ENCODE measurements at places on chromosomes 2 and 18. TPM values are rescaled to one million over a fixed set of nuclear protein-coding genes. Genes with fewer than 3 reads are reported as not detected.

RTP5 gene
- total RNA-seq: not detected

CREG2 gene
- total RNA-seq: not detected

PAIP2B gene
- total RNA-seq: 0.88 TPM

CD28 gene
- total RNA-seq: not detected

CYRIA gene
- 16.6 TPM for total RNA-seq

PGAP1 gene
- 11.6 TPM for total RNA-seq

- H3K27ac ChIP-seq: no peak overlapping the region
- H3K27me3 ChIP-seq: no peaks in the 10 kb centered on the region
- H3K36me3 ChIP-seq: no peaks in the 10 kb centered on the region
- no peaks in the 10 kb centered on the region for H3K4me1 ChIP-seq
- H3K4me3 ChIP-seq: no peak overlapping the region
Observed at GRCh38 chr2:39603436-39603835, 62.3 kb upstream of the TMEM178A start.

DNA sequence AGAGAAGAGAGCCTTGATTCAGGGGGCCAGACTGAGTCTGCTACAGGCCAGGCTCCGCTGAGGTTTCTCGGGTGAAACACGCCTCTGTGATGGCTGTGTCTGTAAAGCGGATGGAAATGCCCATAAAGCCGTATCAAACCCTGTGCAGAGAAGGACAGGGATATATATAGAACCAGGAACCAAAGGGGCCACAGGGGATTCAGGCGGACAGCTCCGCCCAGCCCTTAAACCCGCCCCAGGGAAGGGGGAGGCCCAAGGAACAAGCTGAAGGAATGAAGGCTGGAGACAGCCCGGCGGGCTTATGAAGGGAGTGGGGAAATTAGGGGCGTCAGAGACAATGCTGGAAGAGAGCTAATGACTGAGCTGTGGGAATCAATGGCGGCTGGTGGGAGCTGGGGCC lies 42.1 kb downstream of the NHEJ1 start:
- no peak overlapping the region for H3K4me3 ChIP-seq
- no peak for DNase-seq
- no peaks in the 10 kb centered on the region for H3K4me1 ChIP-seq
- no peaks in the 10 kb centered on the region for H3K27me3 ChIP-seq
- H3K27ac ChIP-seq: no peak overlapping the region

DNA sequence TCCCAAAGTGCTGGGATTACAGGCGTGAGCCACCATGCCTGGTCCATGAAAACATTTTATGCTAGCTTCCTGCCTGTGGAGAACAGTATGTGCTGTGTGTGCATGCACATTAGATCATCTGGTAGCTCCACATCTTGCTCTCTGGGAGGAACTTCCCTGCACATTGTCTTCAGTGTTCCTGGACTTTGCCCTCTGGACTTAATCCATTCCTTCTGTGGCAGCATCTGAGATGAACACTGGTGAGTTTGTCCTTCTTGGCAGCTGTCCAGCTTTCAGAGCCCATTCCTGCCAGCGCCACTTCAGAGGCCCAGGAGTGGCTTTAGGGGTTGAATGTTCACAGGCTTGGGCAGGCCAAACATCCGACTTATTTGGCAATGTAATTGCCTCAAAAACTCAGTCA lies 65.2 kb downstream of the POU3F3 start:
- H3K4me1 ChIP-seq: no peaks in the 10 kb centered on the region
- H3K27me3 ChIP-seq: no peaks in the 10 kb centered on the region
- DNase-seq: no peak
- no peak overlapping the region for H3K27ac ChIP-seq
- no peaks in the 10 kb centered on the region for H3K36me3 ChIP-seq

DNA sequence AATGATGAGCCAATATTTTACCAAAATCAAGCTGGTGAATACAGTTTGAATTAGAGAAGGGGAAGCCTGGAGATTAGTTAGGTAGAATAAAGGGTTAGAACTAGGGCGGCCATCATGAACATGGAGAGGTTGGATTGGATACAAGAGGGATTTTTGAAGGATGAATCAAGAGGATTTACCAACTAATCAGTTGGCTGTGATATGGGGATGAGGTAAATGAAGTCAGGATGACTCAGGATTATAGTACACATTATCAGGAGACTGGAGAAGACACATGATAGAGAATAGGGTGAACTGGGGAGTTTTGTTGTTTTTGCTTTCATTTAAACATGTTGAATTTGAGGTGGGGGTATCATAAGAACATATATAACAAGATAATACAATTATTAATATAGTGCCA lies 73.8 kb upstream of the PROKR1 start:
- no peak for DNase-seq
- no peaks in the 10 kb centered on the region for H3K36me3 ChIP-seq
- H3K4me1 ChIP-seq: no peaks in the 10 kb centered on the region
- H3K4me3 ChIP-seq: no peak overlapping the region

DNA sequence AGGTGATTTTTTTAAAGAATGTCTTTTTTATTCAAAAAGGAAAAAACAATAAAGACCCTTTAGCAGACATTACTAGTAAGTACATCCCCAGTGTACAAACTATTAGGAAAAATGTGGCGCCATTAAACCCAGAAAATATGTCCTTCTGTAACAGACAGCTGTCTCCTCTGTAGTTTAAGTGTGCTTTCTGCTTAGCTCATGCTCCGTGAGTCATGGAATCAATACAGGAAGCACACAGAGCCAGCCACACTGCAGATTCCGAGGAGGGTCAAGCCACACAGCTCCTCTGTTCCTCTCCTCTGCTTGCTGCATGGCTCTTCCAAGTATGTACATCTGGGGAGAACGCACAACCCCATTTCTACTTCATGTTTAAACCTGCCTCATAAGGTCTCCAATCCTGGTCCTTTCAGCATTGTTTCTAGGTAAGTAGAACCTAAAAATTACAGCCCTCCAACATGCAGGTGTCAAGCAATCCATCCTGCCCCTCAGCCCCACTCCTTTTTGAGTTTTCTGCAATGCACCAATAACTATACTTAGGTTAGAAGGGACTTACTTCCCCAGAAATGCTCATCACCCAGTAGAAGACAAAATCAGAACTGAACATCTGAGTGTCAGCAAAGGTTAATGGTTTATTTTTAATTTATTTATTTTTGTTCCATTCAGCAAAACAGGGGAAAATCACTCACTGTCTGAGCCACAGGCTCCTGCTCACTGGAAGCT lies 37.5 kb downstream of the ACVR1 start:
- H3K36me3 ChIP-seq: no peaks in the 10 kb centered on the region
- H3K27ac ChIP-seq: peak overlapping the region; percentile 86
- H3K4me1 ChIP-seq: peaks cover 58% of the 10 kb centered on the region
- H3K27me3 ChIP-seq: no peaks in the 10 kb centered on the region

- H3K4me3 ChIP-seq: no peak overlapping the region
- no peaks in the 10 kb centered on the region for H3K27me3 ChIP-seq
- no peak for DNase-seq
- no peaks in the 10 kb centered on the region for H3K36me3 ChIP-seq
- no peak overlapping the region for H3K27ac ChIP-seq
Observed at GRCh38 chr2:224819075-224819474, 102.9 kb upstream of the CCDC195 start.

GRCh38 chr18:68500556-68500955 lies 214.4 kb downstream of the TMX3 start:
- H3K36me3 ChIP-seq: no peaks in the 10 kb centered on the region
- DNase-seq: no peak
- no peak overlapping the region for H3K4me3 ChIP-seq
- H3K4me1 ChIP-seq: no peaks in the 10 kb centered on the region
- no peak overlapping the region for H3K27ac ChIP-seq

- H3K4me3 ChIP-seq: no peak overlapping the region
- DNase-seq: no peak
- H3K4me1 ChIP-seq: no peaks in the 10 kb centered on the region
- no peaks in the 10 kb centered on the region for H3K27me3 ChIP-seq
Observed at GRCh38 chr2:117127680-117128079, 686.8 kb upstream of the DDX18 start.

- peaks cover 26% of the 10 kb centered on the region for H3K4me1 ChIP-seq
- H3K27ac ChIP-seq: no peak overlapping the region
- H3K4me3 ChIP-seq: no peak overlapping the region
- DNase-seq: peak; percentile 62
- H3K36me3 ChIP-seq: no peaks in the 10 kb centered on the region
Observed at GRCh38 chr2:36459725-36460137, 104.2 kb downstream of the CRIM1 start.

DNA sequence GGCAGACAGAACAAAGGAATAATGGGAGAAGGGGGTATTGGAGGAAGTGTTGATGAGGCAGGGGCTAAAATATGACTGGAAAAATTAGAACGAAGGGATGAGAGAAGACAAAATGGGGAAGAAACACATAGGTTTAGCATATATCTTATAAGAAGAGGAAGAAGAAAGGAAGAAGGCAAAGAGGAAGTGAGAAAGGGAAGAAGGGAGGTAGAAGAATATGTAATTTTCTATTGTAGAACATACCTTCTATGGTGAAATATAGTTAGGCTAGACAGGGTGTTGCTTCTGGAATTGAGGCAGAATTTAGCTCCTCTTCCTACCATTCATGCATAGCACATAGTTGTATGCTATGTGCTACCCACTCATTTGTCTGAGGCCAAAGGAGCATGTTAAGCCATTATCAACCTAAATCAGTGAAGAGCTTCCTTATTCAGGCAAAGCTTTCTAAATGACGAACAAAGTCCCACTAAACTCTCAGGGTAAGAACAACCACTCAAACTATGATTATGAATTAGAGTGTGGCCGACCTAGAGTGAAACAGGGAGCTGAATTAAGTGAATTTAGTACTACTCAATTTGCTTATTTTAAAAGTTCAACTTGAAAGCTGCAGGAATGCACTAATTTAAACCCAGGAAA lies 180.9 kb upstream of the GALNT5 start:
- H3K27me3 ChIP-seq: no peaks in the 10 kb centered on the region
- H3K4me1 ChIP-seq: no peaks in the 10 kb centered on the region
- no peak overlapping the region for H3K27ac ChIP-seq
- no peaks in the 10 kb centered on the region for H3K36me3 ChIP-seq
- DNase-seq: no peak

- peaks cover 11% of the 10 kb centered on the region for H3K4me1 ChIP-seq
- no peaks in the 10 kb centered on the region for H3K27me3 ChIP-seq
- no peak overlapping the region for H3K4me3 ChIP-seq
- no peaks in the 10 kb centered on the region for H3K36me3 ChIP-seq
- no peak overlapping the region for H3K27ac ChIP-seq
- no peak for DNase-seq
Observed at GRCh38 chr2:233074106-233074505, 14.0 kb downstream of the INPP5D start.

GRCh38 chr2:100423631-100424030 lies 6.2 kb upstream of the CHST10 start:
- H3K36me3 ChIP-seq: no peaks in the 10 kb centered on the region
- H3K27ac ChIP-seq: no peak overlapping the region
- DNase-seq: no peak
- H3K4me1 ChIP-seq: no peaks in the 10 kb centered on the region
- no peak overlapping the region for H3K4me3 ChIP-seq
- H3K27me3 ChIP-seq: no peaks in the 10 kb centered on the region

- DNase-seq: no peak
- no peaks in the 10 kb centered on the region for H3K4me1 ChIP-seq
- H3K27ac ChIP-seq: no peak overlapping the region
- H3K36me3 ChIP-seq: peaks cover 12% of the 10 kb centered on the region
- no peak overlapping the region for H3K4me3 ChIP-seq
Observed at GRCh38 chr2:158629116-158629515, 166.0 kb upstream of the DAPL1 start.

DNA sequence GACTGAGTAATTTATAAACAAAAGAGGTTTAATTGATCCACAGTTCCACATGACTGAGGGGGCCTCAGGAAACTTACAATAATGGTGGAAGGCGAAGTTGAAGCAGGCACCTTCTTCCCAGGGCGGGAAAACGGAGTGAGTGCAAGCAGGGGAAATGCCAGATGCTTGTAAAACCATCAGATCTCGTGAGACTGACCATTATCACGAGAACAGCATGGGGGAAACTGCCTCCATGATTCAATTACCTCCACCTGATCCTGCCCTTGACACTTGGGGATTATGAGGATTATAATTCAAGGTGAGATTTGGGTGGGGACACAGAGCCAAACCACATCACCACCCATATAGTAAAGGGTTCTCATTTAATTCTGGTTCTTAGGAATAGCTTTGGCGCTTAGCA lies 219.5 kb upstream of the ATP5MC3 start:
- no peaks in the 10 kb centered on the region for H3K27me3 ChIP-seq
- H3K36me3 ChIP-seq: no peaks in the 10 kb centered on the region
- H3K4me1 ChIP-seq: no peaks in the 10 kb centered on the region
- no peak overlapping the region for H3K27ac ChIP-seq

DNA sequence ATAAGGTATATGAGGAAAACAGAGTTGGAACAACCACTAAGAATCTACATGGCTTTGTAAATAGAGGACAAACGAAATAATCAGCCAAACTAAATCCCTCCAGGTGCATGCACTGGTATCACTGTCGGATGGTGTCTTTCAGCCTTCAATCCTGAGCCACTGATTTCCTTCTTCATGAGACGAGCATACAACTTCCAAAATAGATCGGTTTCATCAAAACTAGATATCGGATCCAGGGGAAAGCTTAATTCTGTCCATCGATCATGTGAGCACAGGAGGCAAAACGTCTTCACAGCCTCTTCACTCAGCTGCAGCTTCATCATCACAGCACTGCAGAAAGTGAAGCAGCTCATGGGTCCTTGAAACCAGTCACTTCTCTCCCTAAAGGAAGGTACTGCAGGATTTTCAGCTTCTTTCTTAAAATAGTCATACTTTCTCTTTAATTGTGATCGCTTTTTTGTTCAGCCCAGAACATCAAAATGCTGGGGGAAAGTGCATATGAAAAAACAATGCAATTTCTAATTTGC lies 80.5 kb downstream of the DTNB start:
- H3K27ac ChIP-seq: no peak overlapping the region
- H3K4me1 ChIP-seq: peaks cover 8% of the 10 kb centered on the region
- H3K4me3 ChIP-seq: no peak overlapping the region
- H3K27me3 ChIP-seq: no peaks in the 10 kb centered on the region

GRCh38 chr18:1383465-1383864 lies 478.8 kb downstream of the ADCYAP1 start:
- no peaks in the 10 kb centered on the region for H3K36me3 ChIP-seq
- H3K4me3 ChIP-seq: no peak overlapping the region
- H3K4me1 ChIP-seq: no peaks in the 10 kb centered on the region
- DNase-seq: no peak

GRCh38 chr18:50203801-50204604 lies 9.1 kb upstream of the MYO5B start:
- H3K4me3 ChIP-seq: no peak overlapping the region
- peaks cover 5% of the 10 kb centered on the region for H3K27me3 ChIP-seq
- DNase-seq: peak; percentile 44

All from adrenal gland (tissue), 19 donors.